Eye (tissue), 1 donor: ENCODE measurements at places on chromosomes 1 and 21.
A peak's percentile ranks its signal among the peaks of the same experiment; 100 is the strongest.

DNA sequence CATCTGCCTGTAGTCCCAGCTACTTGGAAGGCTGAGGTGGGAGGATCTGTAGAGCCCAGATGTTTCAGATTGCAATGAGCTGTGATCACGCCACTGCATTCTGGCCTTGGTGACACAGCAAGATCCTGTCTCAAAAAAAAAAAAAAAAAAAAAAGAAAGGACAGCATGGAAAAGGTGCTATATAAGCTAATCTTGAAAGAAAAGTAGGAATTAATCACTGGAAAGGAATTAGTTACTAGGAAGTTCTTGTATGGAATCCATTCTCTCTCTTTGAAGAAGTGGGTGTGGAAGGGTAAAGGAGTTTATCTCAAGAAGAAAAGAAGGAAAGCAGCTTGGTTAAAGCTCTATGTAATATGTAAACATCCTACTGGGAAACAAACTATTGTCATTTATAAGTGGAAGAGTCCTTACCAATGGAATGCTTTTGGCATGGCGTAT lies 339.2 kb downstream of the DPYD start:
- no peak for DNase-seq

DNA sequence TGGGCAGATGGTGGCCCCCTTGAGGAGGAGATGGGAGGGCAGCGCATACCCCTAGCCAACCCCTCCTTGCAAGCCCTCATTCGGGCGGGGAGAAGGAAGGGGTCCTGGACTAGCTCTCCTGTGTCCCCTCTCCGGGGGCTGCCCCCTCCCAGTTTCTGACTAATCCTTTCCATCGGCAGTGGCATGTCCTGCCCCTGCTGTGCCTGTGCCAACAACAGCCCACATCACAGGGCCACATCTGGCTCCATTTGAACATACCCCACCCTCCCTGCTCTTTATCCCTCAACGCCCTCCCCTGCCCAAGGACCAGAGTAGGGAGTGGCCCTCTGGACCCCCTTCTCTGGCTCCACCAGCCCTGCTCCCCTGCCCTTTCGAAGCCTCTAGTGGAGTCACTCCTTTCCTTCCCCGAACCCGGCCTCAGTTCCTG lies 11.0 kb upstream of the LMNA start:
- no peak for DNase-seq

- no peak for DNase-seq
Measured at GRCh38 chr1:158800526-158800925, 19.5 kb upstream of the OR6N2 start.

GRCh38 chr1:202045705-202046104 lies 35.3 kb downstream of the ELF3 start:
- DNase-seq, result no peak

DNA sequence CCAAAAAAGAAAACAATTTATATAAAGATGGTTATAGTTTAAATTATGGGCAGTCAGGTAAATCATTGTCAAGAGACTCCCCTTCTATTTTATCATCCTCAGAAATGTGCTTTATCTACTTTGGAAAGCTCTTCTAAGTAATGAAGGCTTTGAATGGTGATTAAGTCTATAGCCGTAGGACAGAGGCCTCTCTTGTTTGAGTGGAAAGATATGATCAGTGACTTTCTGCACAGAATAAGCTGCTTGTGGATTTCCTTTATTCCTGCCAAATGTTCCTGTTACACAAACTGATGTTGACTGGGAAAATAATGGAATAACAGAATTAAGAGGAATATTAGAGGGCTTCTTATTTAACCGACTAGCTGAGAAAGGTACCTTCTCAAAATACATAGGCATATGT lies 174.6 kb upstream of the IVNS1ABP start:
- no peak for DNase-seq

GRCh38 chr21:46008893-46009621 lies 27.5 kb downstream of the COL6A1 start:
- no peak for DNase-seq

- no peak for DNase-seq
Measured at GRCh38 chr21:43274022-43274945, 105.5 kb downstream of the CRYAA start.

GRCh38 chr1:222048094-222048595 lies 306.3 kb upstream of the DUSP10 start:
- peak; percentile 66 for DNase-seq

DNA sequence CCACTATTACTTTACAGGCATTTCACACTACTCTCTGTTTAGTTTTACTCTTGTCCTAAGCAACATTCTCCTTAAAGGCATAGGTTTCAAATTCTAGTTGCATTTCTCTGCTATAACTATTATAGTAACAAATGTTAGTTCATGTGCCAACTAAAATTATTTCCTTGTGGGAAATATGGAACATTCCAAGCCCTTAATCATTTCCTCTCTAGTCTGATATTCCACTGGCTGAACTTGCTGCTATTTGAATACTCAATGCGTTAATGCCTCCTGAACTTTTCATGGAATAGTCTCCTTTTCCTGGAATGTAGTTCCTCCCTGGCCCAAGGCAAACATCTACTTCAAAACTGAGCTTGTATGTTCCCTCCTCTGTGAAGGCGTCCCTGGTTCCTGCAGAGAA lies 19.3 kb upstream of the TBX19 start:
- peak; percentile 30 for DNase-seq

GRCh38 chr1:72326494-72326893 lies 44.2 kb upstream of the NEGR1 start:
- DNase-seq, result no peak

- DNase-seq, result peak; percentile 76
Measured at GRCh38 chr1:184823080-184823479, 68.4 kb upstream of the EDEM3 start.

DNA sequence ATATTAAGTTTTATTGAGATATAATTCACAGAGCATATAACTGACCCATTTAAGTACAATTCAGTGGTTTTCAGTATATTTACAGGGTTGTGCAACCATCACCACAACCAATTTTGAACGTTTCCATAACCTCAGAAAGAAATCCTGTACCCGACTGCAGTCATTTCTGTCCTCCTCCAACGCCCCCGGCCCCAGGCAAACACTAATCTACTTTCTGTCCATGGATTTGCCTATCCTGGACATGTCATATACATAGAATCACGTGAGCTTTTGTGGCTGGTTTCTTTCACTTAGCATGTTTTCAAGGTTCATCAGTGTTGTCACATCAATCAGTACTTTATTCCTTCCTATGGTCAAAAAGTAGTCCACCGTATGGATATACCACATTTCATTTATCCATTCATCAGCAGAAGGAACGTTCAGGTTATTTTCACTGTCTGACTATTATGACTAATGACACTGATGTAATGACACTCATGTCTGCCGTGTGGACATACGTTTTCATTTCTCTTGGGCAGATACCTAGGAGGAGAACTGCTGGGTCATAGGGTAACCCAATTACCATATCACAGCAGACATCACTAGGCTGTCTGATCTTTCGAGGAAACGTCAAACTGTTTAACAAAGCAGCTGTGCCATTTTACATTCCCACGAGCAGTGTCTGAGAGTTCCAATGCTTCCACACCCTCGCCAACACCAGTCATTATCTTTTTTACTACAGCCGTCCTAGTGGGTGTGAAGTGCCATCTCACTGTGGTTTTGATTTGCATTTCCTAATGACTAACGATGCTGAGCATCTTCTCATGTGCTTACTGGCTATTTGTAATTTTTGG lies 30.8 kb downstream of the MRPL37 start:
- DNase-seq, result no peak
